Neural crest cell (in vitro differentiated cells): ENCODE measurements at places on chromosomes 3 and 15. TPM values are rescaled to one million over a fixed set of nuclear protein-coding genes. Genes with fewer than 3 reads are reported as not detected.

GRCh38 chr15:57323806-57324589 is 52.3 kb upstream of the CGNL1 start:
- no peak for DNase-seq

- no peak for DNase-seq
Observed at GRCh38 chr3:13851997-13852637, 27.8 kb downstream of the WNT7A start.

GRCh38 chr3:157033001-157033400 is 126.9 kb downstream of the CCNL1 start:
- DNase-seq: no peak

DNA sequence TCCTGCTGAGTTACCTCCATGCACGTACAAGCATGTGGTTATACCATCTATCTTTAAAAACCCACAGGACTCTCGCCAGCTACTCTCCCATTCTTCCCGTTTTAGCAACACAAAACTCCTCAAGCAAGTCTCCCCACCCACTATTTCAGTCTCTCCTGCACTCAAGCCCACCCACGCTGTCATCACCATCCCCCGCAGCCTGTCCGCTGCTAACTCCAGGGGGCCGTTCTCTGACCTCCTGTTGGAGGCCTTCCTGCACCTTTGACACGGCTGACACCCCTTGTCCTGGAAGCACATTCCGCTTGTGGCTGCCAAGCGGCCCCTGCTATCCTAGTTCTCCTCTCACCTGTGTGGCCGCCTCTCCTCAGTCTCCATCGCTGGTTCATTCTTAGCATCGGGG is 7.5 kb upstream of the PCSK6 start:
- DNase-seq: no peak

Gene TXNRD3
- 12.8 and 13.8 TPM in 2 replicates for total RNA-seq

Gene KCNMB2
- total RNA-seq: 0.32 and 0.84 TPM in 2 replicates

Gene CKMT1B
- 1.9 and 4.5 TPM in 2 replicates for total RNA-seq
